Foreskin fibroblast (primary cell): ENCODE measurements at places on chromosomes 12 and 14.

GRCh38 chr12:75479963-75480461, 543 bp upstream of the GLIPR1 start:
- peak; percentile 68 for DNase-seq

- no peak for DNase-seq
Measured at GRCh38 chr12:128671528-128672042, 152.2 kb downstream of the SLC15A4 start.

DNA sequence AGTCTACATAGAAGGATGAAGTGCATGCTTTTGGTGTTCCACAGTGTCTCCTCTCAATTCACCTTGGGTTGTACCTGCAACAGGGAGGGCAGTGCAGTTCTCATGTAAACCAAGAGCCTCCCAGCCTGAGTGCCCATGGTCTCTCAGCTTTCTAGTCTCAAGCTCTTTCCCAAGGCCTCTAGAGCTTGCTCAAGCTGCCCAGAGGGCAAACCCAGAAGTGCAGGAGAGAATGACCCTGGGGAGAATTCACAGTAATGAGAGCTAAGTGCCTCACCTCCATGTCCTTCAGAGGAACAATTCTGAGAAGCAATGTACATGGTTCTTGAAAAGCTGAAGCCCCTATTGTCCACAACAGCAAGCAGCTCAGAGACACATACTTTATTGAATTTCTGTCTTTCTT, 180.5 kb downstream of the BCAT1 start:
- no peak for DNase-seq

- no peak for DNase-seq
Measured at GRCh38 chr12:46506198-46506597, 133.6 kb upstream of the SLC38A2 start.

DNA sequence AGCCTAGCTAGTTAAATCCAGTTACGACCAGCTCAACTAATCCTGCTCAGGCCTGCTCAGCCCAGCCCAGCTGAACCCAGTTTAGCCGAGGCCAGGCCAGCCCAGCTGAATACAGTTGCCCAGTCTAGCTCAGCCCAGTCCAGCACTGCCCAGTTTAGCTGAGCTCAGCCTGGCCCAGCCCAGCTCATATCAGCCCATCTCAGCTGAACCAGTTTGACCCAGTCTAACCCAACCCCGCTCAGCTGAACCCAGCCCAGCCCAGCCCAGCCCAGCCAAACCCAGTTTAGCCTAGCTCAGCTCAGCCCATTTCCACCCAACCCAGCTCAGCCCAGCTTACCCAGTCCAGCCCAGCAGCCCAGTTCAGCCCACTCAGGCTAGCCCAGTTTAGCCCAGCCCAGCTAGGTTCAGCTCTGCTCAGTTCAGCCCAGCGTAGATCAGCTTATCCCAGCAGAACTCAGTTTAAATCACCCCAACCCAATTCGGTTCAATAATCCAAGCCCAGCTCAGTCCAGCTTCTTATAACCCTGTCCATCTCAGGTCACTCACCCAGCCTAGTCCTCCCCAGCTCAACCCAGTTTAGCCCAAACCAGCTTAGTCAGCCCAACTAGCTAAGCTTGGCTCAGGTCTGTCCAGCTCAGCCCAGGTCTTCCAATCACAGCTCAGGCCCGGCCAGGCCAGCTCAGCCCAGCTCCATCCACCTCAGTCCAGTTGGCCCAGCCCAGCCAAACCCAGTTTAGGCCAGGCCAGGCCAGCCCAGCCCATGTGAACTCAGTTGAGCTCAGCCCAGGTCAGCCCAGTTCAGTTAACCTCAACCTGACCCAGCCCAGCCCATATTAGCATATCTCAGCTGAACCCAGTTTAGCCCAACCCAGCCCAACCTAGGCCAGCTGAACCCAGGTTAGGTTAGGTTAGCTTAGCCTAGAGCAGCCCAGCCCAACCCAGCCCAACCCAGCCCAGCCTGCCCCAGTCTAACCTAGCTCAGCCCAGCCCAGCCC, 76.7 kb downstream of the TMEM121 start:
- no peak for DNase-seq

GRCh38 chr12:13986031-13986430, 4.6 kb upstream of the GRIN2B start:
- no peak for DNase-seq

DNA sequence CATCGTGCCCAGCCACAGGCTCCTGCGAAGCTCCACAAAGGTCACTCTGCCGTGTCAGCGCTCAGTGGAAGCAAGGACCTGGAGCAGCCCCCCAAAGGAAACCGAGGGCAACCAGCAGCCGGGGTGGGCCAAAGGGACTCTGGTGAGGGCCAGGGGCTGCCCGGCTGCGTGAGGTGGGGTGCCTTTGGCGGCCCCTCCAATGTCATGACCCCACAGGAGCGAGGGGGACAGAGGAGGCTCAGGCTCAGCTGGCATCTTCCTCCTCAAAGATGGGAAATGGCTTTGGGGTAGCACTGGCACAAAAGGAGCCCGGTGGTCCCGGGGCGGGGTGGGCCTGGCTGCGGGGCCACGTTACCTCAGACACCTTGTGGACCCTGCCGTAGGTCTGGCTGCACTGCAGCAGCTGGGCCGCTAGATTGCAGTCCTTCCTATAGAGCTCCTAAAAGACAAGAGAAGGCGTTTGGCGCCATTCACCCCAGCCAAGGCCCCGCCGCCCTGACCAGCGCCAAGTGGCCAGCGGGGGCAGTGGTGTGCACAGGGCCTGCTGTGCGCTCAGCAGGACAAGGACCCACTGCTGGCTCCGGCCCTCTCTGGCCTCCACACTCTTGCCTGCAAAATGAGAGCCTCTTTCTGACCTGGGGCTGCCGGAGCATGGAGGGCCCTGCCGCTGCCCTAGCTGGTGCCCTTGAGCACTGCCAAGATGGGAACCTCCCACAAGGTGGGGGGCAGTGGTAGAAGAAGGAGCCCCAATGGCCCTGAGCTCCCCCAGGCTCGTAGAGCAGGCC, 46.9 kb downstream of the BEGAIN start:
- DNase-seq, result no peak

- no peak for DNase-seq
Measured at GRCh38 chr14:25180221-25180620, 130.3 kb upstream of the STXBP6 start.

GRCh38 chr12:110798461-110798860, 48.3 kb upstream of the CCDC63 start:
- DNase-seq, result no peak

GRCh38 chr14:60622210-60622916, 26.9 kb downstream of the SIX1 start:
- no peak for DNase-seq

DNA sequence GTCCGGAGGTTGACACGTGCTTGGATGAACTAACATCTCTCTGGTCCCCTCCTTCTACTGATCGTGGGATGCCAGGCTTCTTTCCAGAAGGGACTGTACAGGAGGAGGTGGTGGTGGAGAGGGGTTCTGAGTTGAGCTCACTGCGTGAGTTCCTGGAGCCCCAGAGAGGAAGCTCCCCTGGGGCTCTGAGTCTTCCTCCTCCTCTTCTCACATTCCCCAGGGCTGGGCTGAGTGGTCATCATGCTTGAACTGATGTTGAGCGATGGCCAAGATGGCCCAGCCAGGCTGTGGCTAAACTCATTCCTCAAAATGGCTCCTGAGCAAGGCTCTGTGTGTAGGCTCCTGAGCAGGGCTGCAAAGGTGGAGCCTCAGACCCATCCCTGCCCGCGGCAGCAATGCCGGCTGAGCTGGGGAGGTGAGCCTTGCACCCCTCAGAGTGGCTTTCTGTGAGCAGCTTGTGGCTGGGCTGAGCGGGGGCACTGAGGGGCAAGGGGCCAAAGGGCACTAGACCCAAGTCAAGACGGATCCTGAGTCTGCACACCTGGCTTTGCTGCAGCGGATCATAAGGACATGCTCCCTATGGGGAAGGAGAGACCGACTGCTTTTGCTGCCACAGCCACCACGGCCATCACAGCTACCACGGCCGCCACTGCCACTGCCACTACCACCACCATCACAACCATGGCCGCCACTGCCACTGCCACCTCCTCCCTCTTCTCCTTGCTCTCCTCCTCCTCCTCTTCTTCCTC, 35.4 kb downstream of the MEG3 start:
- no peak for DNase-seq

GRCh38 chr12:117643971-117644370, 282.5 kb upstream of the NOS1 start:
- no peak for DNase-seq

GRCh38 chr14:72104011-72104613, 171.9 kb downstream of the RGS6 start:
- no peak for DNase-seq

DNA sequence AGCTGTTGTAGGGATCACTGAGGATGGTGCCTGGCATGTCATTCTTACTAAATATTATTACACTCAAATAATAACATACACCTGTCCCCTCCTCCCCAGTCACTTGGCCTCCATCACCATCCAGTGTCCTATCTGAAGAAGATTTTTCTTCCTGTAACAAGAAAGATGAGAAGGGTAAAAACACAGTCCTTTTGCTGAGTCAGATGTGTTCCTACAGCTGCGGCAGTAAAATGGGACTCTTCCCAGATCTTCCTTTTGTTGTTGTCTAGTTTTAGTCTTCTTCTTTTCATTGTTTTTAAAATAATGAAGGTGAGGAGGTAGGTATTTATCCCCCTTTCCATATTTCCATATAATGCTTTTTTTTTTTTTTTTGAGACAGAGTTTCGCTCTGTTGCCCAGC, 83.1 kb upstream of the RFLNA start:
- no peak for DNase-seq

GRCh38 chr14:62213516-62213915, 451.3 kb downstream of the SNAPC1 start:
- peak; percentile 23 for DNase-seq

GRCh38 chr12:27807063-27807703, 27.1 kb upstream of the MANSC4 start:
- DNase-seq, result no peak

DNA sequence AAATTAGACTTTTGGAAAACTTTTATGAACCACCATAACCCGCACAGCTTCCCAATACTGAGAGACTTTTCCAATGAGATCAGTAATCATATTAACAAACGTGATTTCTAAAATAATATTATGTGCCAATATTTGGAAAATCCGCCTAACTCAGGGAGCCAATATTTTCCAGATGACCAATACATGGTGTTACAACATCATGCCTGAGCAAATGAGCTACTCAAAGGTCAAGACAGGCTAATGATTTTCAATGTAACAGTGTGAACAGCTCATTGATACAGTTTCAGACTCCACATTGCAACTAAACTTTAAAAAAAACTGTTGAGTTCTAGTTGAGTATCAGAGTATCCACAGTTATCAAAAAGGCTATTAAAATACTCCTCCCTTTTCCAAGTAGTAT, 46.8 kb downstream of the RNF34 start:
- peak; percentile 43 for DNase-seq

DNA sequence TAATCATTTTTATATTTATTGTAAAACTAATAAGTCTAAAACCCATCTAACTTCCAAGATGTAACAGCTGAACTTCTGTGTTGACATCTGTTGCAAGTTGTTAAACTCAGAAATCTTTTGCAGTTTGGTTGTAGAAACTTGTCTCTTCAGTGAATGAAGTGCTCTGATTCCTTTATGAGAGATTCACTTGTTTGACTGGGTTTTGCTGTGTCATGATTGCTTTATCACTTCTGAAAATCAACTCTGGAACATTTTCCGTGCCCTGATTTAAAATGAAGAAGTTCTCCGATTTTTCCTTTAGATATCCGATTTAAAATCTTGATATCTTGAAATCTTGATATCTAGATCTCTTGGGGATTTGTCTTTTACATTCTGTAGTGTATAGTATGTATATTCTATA, 65.1 kb downstream of the DIP2B start:
- no peak for DNase-seq

DNA sequence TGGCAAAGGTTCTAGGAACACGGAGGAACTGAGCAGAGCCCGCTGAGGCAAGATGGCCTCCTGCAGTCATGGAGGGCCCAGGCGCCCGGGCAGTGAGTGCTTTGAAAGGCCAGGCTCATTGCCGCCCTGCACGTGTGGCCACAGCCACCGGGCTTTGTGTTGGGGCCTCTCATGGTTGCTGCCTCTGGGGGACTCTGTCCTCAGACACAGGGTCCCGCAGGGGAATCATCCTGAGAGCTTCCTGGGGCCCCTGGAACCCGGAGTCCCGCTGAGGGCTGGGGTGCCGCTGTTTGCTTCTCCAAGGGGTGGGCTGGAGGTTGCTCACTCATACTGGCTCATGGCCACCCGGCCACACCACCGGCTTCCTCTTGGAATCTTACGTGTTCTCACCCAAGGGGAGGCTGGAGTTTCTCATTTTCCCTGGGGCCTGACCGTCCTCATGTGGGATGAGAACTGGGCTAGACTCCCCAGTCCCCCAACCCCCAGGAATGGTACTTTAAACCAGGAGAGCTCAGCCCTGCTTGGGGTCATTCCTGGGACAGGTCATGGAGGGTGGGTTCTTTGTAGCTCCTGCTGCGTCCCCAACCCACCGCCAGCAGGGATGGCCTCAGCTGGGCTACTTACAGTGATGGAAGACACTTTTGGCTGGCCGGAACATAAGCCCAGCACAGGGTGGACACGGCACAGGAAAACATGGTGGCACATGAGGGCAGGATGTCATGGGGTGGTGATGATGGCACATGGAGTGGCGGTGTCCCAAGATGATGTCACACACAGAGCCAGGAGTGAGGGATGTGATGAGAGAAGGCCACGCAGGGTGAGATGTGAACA, 21.1 kb upstream of the LRTM2 start:
- DNase-seq, result no peak

- DNase-seq, result no peak
Measured at GRCh38 chr12:104651811-104652210, 195.1 kb downstream of the CHST11 start.

DNA sequence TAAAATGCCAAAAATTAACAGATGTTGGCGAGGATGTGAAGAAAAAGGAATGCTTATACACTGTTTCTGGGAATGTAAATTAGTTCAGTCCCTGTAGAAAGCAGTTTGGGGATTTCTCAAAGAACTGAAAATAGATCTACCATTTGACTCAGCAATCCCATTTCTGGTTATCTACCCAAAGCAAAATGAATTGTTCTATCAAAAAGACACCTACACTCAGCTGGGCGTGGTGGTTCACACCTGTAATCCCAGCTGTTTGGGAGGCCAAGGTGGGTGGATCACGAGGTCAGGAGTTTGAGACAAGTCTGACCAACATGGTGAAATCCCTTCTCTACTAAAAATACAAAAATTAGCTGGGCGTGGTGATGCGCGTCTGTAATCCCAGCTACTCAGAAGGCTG, 279.3 kb upstream of the PDE3A start:
- no peak for DNase-seq

GRCh38 chr14:34039428-34040047, 88.7 kb upstream of the EGLN3 start:
- no peak for DNase-seq

- DNase-seq, result no peak
Measured at GRCh38 chr14:22540293-22540692, 48.7 kb downstream of the DAD1 start.

GRCh38 chr14:32102152-32102787, 25.2 kb downstream of the ARHGAP5 start:
- no peak for DNase-seq
